ENCODE measurements at places on chromosomes 4 and X. TPM values are rescaled to one million over a fixed set of nuclear protein-coding genes. Genes with fewer than 3 reads are reported as not detected.

GRCh38 chrX:53458082-53458481 is 23.9 kb upstream of the HSD17B10 start:
- DNase-seq = no peak
- no peak overlapping the region for H3K4me3 ChIP-seq
- no peaks in the 10 kb centered on the region for H3K4me1 ChIP-seq
- no peaks in the 10 kb centered on the region for H3K27me3 ChIP-seq
- H3K27ac ChIP-seq = no peak overlapping the region

- no peak overlapping the region for H3K4me3 ChIP-seq
- no peak overlapping the region for H3K27ac ChIP-seq
- DNase-seq = no peak
- H3K27me3 ChIP-seq = no peaks in the 10 kb centered on the region
- H3K4me1 ChIP-seq = no peaks in the 10 kb centered on the region
- H3K36me3 ChIP-seq = no peaks in the 10 kb centered on the region
Measured at GRCh38 chrX:13372203-13372980, 52.5 kb upstream of the ATXN3L start.

- no peaks in the 10 kb centered on the region for H3K36me3 ChIP-seq
- H3K4me3 ChIP-seq = no peak overlapping the region
- H3K27ac ChIP-seq = no peak overlapping the region
- no peaks in the 10 kb centered on the region for H3K4me1 ChIP-seq
- H3K27me3 ChIP-seq = no peaks in the 10 kb centered on the region
Measured at GRCh38 chr4:100872811-100873210, 355.0 kb upstream of the EMCN start.

- H3K4me3 ChIP-seq = no peak overlapping the region
- H3K27me3 ChIP-seq = no peaks in the 10 kb centered on the region
- DNase-seq = no peak
- H3K36me3 ChIP-seq = no peaks in the 10 kb centered on the region
Measured at GRCh38 chr4:175841366-175841765, 29.3 kb upstream of the GPM6A start.

GRCh38 chr4:19314116-19314515 is 937.6 kb upstream of the SLIT2 start:
- DNase-seq = no peak
- H3K36me3 ChIP-seq = no peaks in the 10 kb centered on the region
- no peaks in the 10 kb centered on the region for H3K4me1 ChIP-seq
- no peak overlapping the region for H3K27ac ChIP-seq
- no peaks in the 10 kb centered on the region for H3K27me3 ChIP-seq

DNA sequence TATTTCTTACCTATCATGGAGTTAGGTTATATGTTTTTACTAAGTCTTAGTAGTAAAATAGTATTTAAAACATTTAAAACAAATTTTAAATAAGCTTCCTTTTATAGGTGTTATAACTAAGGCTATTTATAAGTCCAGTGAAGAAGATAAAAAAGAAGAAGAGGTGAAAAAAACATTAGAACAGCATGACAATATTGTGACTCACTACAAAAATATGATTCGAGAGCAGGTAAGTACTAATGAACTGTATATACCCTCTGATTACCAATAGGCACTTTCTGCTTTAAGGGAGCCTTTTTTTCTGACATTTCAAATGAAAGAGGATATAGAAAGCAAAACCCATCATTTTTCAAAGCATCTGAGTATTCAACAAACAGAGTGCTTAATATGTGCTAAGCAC is 76.6 kb downstream of the USO1 start:
- H3K4me1 ChIP-seq = no peaks in the 10 kb centered on the region
- H3K36me3 ChIP-seq = peaks cover 12% of the 10 kb centered on the region
- DNase-seq = no peak
- H3K4me3 ChIP-seq = no peak overlapping the region

DNA sequence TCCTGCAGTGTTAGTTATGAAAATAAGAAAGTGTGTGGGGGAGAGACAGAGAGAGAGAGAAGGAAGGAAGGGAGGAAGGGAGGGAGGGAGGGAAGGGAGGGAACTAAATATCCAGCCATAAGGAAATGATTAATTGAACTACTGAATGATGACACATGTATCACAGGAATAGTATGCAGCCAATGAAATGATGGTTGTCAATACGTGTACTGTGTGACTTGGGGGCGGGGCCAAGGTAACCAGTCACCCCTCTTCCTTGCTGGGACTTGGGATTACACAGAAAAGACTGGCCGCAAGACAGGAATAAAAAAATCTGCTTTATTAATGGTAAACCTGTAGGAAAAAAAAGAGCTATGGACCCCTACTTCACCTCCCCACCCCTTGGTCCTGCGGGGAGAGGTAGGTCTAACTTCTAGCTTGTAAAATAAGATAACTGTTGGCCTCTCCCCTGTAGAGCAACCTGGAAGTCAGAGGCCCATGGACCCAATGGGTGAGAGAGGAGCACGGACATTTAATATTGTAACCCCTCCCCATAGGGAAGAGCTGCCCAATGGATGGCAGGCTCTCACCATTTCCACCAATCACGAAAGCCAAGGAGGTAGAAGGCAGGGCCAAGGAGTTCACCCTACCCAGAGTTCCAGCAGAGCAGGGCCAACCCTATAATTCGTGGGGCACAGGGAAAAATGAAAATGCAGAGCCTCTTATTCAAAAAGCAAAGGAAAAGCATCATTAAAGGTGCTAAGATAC is 7.4 kb downstream of the PPP2R2C start:
- no peak for DNase-seq
- H3K4me1 ChIP-seq = no peaks in the 10 kb centered on the region
- H3K27ac ChIP-seq = no peak overlapping the region
- no peak overlapping the region for H3K4me3 ChIP-seq

DNA sequence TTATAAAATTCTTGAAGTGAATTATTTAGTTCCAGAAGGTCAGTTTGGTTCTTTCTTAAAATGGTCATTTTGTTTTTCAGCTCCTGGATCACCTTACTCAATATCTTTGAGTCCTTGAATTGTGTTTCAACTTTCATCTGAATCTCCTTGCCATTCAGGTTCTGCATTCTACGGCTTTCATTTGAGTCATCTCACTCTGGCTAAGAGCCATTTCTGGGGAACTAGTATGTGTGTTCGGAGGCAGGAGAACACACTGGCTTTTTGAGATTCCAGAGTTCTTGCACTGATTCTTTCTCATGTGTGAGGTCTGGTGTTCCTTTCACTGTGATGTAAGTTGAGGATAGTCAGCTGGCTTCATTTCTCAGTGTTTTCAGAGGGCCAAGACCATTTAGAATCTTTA is 708.4 kb upstream of the FRG1 start:
- no peaks in the 10 kb centered on the region for H3K36me3 ChIP-seq
- DNase-seq = no peak
- no peak overlapping the region for H3K4me3 ChIP-seq
- no peaks in the 10 kb centered on the region for H3K4me1 ChIP-seq
- H3K27ac ChIP-seq = no peak overlapping the region

GRCh38 chrX:102546828-102547493 is 30.4 kb upstream of the TMSB15A start:
- H3K4me3 ChIP-seq = no peak overlapping the region
- H3K36me3 ChIP-seq = no peaks in the 10 kb centered on the region
- no peaks in the 10 kb centered on the region for H3K4me1 ChIP-seq
- no peak overlapping the region for H3K27ac ChIP-seq

DNA sequence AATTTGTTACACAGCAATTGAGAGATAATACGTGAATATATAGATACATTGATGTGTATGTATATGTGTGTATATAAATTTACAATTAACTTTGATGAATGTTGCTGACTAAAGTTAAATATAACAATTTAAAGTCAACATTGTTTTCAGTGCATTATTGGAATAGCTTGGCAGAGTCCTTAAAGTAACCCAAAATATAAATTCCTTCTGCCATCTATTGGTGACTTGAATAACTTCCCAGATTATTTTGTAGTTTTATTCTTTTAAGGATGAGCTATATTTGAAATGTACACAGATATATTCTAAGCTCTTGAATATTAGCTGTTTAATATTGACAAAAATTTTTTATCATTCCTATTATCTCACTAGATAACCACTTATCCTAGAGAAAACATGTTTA is 298.2 kb upstream of the FSTL5 start:
- no peak for DNase-seq
- no peaks in the 10 kb centered on the region for H3K36me3 ChIP-seq
- no peaks in the 10 kb centered on the region for H3K27me3 ChIP-seq
- H3K27ac ChIP-seq = no peak overlapping the region
- no peaks in the 10 kb centered on the region for H3K4me1 ChIP-seq
- H3K4me3 ChIP-seq = no peak overlapping the region

DNA sequence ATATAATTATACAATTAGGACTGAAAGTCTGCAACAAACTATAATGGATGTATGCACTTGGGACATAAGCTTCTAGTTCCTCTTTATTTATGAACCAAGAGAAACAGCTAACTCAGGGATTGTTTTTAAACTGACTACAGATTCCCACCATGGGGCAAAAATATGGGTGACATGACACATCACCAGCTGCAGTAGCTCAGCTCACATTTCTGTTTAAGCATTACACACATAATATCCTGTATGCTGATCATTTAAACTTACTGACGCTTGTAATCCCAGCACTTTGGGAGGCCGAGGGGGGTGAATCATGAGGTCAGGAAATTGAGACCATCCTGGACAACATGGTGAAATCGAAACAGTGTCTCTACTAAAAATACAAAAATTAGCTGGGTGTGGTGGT is 11.5 kb downstream of the FGB start:
- no peak overlapping the region for H3K4me3 ChIP-seq
- H3K27me3 ChIP-seq = no peaks in the 10 kb centered on the region
- no peaks in the 10 kb centered on the region for H3K36me3 ChIP-seq
- H3K27ac ChIP-seq = no peak overlapping the region
- H3K4me1 ChIP-seq = no peaks in the 10 kb centered on the region

DNA sequence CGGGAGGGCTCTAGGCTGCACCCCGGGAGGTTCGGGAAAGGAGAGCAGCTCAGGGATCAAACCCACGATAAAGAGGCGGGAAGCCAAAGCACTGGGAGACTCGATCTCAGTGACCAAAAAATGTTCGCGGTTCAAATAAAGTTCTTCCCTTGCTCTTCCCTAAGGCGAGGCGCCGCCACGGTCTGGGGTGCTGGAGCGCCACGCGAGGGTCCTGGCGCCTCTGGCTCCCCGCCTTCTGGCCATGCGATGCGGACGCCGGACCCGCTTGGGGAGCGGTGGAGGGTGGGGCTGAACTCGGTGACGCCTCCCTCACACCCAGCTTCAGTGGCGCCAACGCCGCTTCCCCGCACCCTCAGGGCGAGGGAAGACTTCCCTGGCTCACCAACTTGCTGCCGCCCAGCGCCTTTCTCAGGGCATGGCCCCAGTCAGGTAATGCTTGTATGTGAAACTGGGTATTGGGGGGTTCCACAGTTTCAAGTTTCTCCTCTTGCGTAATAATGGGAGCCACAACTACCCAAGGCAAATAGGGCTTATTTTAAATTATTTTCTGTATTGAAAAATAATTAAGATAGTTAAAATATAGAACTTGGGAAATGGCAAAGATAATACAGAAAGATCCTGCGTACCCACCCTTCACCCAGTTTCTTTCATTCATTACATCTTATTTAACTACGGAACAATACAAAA is at the start of gene QRFPR:
TSS of gene QRFPR (minus strand) at position 243 of the 687 bp plus-strand sequence. CDS start 371 bp downstream, outside the sequence.
- no peak for DNase-seq
- no peak within 1 kb of the TSS for H3K4me3 ChIP-seq
- no peak within 1 kb of the TSS for H3K27ac ChIP-seq
- H3K4me1 ChIP-seq = no peaks in the 10 kb centered on the region
- no peaks in the 10 kb centered on the region for H3K36me3 ChIP-seq

- no peak for DNase-seq
- H3K27ac ChIP-seq = no peak overlapping the region
- H3K4me1 ChIP-seq = no peaks in the 10 kb centered on the region
Measured at GRCh38 chrX:1093586-1094421, 118.6 kb downstream of the CRLF2 start.

DNA sequence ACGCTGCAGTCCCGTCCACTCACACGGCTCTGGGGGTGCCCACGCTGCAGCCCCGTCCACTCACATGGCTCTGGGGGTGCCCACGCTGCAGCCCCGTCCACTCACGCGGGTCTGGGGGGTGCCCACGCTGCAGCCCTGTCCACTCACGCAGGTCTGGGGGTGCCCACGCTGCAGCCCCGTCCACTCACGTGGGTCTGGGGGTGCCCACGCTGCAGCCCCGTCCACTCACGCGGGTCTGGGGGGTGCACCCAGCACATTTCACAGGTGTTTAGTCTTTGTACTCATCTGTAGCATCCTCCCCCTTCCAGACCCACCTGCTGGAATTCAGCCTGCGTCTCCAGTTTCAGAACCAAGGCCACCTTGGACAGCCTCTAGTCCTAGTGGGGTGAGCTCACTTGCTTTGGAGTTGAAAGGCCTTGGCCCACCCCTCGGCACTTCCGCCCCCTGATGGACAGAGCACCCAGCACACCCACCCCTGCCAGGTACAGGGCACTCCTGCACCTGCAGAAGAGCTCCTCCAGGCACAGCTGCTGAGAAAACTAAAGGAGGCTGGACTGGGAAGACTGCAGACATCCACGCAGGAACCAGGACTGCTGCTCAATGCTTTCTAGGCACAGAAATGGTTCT is 73.0 kb downstream of the ABLIM2 start:
- no peak overlapping the region for H3K4me3 ChIP-seq
- no peak for DNase-seq
- no peak overlapping the region for H3K27ac ChIP-seq
- no peaks in the 10 kb centered on the region for H3K36me3 ChIP-seq
- H3K27me3 ChIP-seq = no peaks in the 10 kb centered on the region

GRCh38 chr4:187393531-187394344 is 601.8 kb upstream of the ZFP42 start:
- H3K4me3 ChIP-seq = no peak overlapping the region
- no peak overlapping the region for H3K27ac ChIP-seq
- no peaks in the 10 kb centered on the region for H3K4me1 ChIP-seq
- H3K27me3 ChIP-seq = no peaks in the 10 kb centered on the region
- DNase-seq = no peak

- H3K27me3 ChIP-seq = no peaks in the 10 kb centered on the region
- H3K4me3 ChIP-seq = no peak overlapping the region
- no peak overlapping the region for H3K27ac ChIP-seq
- DNase-seq = no peak
Measured at GRCh38 chr4:108181704-108182103, 13.0 kb upstream of the LEF1 start.

Gene PRDM8
- 10.9 TPM for total RNA-seq

Gene PABPC1L2A
- not detected for total RNA-seq

Gene PDCL2
- total RNA-seq = not detected

Gene GIMD1
- not detected for total RNA-seq

Gene SPACA5
- total RNA-seq = not detected

Gene FRG2
- total RNA-seq = 0.59 TPM

Gene SPARCL1
- not detected for total RNA-seq

Gene TMEM271
- total RNA-seq = not detected

Gene PNCK
- not detected for total RNA-seq

Gene HS6ST2
- total RNA-seq = 0.09 TPM

Gene CTAG1A
- total RNA-seq = not detected

Measured in CD8-positive, alpha-beta memory T cell (primary cell).